Kasumi-1 (cell line): ENCODE measurements at places on chromosomes 1 and 21.

DNA sequence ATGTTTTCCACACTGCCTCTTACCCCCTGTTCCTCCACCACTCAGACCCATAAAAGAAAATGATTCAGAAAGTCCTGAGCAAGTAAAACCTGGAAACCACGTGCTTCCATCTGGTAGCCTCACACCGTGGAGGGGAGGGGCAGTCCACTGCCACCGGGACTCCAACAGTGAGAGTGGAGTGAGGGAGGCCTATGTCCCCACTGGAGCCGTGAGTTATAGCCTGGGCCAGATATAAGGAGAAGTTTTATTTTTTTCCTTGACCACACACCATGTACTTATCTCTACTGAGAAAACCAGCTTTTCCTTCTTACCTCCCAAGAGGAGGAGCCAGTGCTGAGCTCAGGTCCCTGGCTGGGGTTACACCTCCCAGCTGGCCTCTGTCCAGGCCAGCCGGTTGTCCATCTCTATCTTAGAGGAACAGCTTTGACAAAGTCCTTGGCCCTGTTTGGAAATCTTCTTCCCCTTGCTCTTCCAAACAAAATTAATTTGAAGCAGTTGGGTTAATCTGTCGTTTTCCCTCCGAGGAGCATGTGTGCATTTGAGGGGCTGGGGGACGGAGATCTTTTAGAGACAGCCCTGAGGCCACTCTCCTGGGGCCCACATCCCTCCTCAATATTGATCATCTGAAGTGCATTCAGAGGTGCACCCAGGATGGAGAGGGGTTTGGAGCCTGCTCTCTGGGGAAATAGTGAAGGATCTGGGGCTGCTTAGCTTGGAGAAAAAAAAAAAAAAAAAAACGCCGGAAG lies 49.1 kb upstream of the SERBP1 start:
- no peak for DNase-seq

- peak; percentile 74 for DNase-seq
Measured at GRCh38 chr1:22089787-22090186, 37.3 kb downstream of the CDC42 start.

- no peak for DNase-seq
Measured at GRCh38 chr21:31408301-31409088, 64.4 kb upstream of the TIAM1 start.

DNA sequence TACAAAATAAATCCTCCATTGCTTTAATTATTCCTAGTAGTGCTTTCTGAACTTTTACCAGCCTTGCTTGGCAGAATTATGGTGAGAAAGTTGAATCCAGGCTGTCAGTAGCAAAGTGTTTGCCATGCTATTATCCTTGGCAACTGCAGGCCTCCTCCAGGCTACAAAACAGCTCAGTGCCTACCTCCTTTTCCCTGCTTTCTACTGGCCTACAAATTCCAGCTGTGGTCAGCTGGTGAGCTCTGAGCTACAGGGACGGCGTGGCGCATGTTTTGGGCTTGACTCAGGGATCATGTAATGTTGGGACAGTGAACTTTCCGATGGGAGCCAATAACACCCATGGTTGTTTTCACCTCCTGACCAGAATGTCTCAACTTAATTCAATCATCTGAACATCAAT lies 456.1 kb upstream of the ADAMTS5 start:
- no peak for DNase-seq

DNA sequence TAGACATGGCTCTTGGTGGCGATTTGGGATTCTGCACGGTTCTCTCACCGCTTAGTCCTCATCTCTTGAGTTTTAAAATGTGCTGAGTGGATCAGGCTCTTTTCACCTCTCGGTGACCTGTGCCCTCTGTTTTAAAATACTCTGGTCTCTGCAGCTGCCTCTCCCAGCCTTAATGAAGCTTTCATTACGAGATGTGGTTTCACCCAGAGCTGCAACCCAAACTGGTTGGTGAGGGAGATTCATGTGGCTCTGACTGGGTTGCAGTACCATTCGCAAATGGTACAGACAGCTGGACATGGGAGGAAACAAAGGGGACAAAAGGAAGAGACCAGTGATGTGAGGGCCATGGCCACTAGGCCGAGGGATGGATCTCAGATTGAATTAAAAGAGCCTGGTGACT lies 258.9 kb downstream of the ASTN1 start:
- no peak for DNase-seq

GRCh38 chr1:49842596-49842995 lies 181.2 kb downstream of the AGBL4 start:
- no peak for DNase-seq

DNA sequence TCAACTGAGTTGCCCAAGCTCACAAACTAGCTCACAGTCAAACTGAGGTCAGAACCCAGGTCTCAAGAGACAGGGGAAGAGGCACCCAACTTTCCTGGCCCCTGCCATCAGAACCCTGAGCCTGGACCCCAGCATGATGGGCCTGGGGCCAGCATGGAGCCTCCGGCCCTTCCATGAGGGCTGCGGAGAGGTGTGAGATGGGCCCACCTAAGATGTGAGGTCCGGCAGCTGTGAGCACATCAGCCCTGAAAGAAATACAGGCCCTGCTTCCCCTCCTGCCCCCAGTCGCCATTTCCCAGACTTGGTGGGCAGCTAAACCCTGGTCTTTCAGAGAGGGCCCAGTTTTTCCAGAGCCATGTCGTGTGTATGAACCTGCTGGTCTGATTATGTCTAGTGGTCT lies 30.6 kb downstream of the QSOX1 start:
- DNase-seq = no peak

DNA sequence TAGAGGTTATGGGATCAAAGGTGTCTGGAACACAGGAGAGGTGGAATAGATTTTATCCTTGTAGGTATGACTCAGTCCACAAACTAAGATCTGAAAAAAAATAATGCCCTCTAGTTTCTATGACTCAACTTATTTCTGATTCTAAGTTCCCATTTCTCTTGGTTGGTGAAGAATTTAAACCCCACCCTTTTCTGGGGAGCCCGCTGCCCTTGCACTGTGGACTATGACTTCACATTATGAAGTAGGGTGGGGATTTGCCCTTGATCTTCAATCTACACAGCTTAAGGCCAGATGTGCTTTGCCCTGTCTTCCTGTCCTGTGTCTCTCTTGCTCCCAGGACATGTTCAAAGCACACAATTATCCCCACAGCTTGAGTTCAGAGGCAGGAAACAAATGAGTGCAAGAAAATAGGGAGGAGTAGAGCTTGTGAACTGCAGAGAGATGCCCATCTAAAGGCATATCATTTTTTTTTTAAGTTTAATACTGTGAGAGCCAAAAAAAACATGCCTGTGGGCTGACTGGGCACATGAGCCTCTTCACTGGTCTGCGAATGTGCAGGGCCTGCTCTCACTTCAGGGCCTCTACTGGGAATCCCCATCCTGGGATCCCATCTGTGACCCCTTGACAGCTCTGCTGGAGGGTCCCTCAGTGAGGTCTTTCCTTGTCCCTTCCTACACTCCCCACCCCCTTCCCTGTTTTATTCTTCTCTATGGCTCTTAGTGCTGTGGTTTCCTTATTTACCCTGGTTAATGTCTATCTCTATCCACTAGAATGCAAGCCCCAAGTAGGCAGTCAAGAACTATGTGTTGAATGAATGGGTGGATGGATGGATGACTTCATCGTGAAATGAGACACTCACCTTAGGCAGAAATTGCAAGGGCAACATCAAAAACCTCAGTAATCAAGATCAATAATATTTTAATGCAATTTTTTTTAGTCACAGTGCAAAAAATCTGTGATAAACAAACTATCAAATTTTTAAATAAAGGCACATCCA lies 61.5 kb downstream of the CD58 start:
- DNase-seq = peak; percentile 71

DNA sequence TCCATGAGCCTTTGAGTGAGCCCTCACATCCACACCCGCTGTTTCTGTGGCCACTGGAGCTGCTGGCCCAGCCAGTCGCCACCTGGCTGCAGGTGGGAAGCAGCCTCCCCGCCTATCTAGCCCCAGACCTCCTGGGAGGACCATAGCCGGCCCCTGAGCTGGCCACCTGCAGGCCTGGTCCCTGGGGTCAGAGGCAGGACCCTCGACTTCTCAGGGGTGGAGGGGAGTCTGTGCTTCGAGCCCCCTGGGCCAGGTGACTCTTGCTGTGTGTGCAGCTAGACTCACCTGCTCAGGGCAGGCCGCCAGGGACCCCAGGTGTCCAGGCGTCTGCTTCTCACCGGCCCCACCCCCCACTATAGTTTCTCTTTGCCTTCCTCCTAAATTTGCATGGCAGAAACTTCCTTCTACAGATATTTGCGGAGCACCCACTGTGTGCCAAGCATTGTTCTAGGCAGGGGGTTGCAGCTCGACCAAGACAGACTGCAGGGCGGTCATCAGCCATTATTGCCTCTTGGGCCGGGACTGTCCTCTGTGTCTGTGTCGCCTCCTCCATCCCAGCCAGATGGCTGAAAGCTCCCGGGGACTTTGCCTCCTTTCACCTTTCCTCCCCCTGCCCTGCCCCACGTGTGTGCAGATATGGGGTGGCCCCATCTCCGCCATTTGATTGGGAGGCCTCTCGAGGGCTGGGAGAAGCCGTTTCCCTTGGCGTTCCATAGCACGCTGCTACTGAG lies 27.3 kb downstream of the SPSB1 start:
- DNase-seq = no peak

- no peak for DNase-seq
Measured at GRCh38 chr1:190303501-190303900, 174.2 kb downstream of the BRINP3 start.

- no peak for DNase-seq
Measured at GRCh38 chr1:246332078-246332477, 175.0 kb downstream of the SMYD3 start.

GRCh38 chr21:35358008-35358407 lies 308.9 kb upstream of the RUNX1 start:
- DNase-seq = peak; percentile 14

GRCh38 chr1:92342401-92342800 lies 43.5 kb downstream of the RPAP2 start:
- DNase-seq = no peak

DNA sequence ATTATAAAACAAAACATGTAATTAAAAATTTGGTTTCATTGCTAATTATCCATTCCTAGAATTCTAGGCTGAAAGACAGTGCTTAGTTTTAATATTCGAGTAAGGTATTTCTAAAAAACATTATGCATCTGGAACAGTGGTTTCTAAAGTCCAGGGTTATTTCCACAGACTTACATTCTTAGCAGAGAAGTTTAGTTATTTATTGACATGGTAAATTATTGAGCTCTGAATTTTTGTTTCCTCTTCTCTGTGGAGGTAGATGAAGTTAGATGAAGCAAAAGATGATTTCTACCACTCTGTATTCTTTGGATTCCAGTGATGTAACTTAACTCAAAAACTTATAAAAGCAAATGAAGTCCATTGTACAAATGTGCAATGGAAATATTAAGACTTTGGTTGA lies 709.4 kb downstream of the MRPL39 start:
- DNase-seq = no peak

DNA sequence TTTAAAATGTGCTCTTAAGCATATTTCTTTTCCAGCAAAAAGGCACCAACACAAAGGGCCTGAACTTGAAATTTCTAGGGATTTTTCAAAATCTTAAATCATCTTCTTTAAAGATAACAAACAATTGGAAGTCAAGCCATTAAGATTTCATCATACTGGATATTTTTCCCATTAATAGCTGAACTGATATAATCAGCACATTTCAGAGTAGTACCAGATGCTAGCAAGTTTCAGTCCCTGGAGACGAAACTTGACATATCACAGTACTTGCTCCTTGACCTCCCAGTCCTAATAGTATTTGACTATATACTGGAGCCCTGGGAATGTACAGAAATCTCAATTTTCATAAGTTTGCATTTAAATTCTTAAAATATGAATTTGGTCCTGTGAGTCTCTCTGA lies 10.2 kb upstream of the CDC7 start:
- no peak for DNase-seq

GRCh38 chr21:39721885-39722284 lies 23.1 kb upstream of the IGSF5 start:
- DNase-seq = no peak

DNA sequence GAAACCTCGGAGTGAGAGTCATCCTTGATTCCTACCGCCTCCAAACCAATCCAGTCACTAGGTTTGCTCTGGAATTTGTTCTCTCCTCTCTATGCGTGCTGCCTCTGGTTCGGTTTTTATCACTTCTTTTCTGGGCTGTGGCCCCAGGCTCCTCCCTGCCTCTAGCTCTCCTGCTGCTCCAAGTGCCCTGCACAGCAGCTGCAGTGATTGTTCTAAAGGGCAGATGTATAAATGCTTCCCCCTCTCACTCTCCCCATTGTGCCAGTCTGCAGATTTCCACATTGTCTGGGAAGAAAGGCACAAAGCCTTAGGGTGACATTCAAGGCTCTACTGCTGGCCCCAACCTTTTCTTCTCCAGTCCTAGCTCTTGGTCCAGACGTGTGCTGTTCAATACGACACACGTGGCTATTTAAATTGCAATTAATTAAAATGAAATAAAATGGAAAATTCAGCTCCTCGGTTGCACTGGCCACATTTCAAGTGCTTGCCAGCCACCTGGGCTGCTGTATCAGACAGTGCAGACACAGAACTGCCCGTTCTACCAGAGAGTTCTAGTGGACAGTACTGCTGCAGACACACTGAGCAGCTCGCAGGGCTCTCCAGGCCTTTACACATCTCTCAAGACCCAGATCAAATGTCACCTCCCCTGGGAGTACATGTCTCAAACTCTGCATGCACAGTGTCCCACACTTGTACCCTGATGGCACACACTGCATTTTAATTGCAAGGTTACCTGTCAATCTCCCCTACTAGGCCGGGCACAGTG lies 12.4 kb downstream of the TRIM62 start:
- no peak for DNase-seq

GRCh38 chr1:84539972-84540371 lies 33.6 kb upstream of the GNG5 start:
- DNase-seq = no peak
